Stimulated activated CD4-positive, alpha-beta T cell treated with anti-CD3 and anti-CD28 coated beads, Interleukin-1b, Interleukin-23, amount 100 ng/mL, for 24 hours (primary cell): ENCODE measurements at places on chromosomes 12 and 14.

GRCh38 chr14:37170993-37171392, 1.4 kb downstream of the SLC25A21 start:
- DNase-seq = no peak

GRCh38 chr14:99460793-99461192, 19.9 kb downstream of the SETD3 start:
- DNase-seq = no peak

DNA sequence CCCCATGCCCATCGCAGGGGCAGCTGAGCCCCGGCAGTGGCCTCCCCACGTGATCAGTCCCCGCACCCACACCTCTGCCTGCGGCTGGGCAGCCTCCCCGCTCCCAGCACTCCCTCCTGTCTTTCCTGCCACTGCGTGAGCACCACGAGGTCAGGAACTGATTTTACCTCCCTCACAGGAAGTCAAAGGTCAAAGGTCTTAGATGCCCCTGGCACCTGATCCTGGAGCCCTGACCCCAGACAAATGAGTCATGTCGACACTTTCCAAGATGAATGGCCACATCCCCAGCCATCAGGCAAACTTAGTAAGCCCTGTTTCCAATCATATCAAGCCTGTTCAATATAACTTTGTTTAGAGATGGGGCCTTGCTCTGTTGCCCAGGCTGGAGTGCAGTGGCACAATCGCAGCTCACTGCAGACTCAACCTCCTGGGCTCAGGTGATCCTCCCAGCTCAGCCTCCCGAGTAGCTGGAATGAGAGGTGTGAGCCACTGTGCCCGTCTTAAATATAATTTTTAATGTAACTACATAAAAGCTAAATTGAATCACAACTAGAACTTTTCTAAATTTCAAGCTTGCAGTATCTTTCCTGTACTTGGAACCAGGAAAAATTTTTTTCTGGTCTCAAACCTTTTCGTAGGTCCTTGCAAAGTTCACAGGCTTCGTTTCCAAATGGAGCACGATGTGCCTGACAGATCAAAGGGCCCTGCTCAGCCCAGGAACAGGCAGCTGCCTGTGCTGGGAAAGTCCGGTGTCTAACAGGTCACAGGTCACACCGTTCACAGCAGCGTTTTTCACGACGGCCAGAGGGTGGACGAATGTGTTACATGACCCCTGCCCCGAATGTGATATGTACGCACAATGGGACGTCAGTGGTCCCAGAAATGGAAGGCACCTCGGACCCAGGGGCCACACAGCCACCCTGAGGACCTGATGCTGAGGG, 1.9 kb downstream of the LRCOL1 start:
- no peak for DNase-seq

- no peak for DNase-seq
These were observed 51.6 kb downstream of the DERA start for GRCh38 chr12:15962760-15963159.

- DNase-seq = no peak
These were observed 77.5 kb downstream of the TTC8 start for GRCh38 chr14:88901991-88902390.

DNA sequence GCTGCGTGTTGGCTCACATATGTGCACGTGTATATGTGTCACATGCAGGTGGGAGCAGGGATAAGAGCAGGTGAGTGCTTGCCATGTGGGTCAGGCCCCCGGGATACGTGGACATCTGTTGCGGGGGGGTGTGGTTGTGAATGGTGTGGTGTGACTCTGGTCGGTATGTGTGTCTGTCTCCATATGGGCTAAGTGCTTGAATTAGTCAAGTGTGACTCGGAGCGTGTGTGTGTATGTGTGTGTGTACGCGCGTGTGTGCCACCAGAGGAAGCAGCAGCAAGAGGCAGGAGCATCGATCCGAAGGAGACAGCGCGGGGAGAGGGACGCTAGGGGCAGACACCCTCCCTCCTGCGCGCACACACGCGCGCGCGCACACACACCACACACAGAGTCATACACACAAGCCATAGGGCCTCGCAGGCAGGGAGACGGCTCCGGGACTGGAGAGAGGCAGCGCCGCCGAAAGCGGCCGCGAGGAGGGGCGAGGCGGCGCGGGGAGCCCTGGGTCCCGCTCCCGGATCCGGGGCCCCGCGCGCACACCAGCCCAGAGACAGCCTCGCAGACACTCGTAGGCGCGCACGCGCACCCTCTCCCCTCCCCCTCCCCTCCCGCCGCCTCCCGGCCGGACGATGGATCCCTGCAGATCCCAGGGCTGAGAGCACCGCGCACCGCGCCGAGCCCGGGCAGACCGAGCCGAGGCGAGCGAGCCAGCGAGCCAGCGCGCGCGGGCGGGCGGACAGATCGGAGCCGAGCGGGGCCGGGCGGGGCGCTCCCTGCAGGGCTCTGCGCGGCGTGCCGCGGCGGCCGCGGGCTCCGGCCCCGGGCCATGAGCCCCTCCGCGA, at the start of gene ASIC1:
Gene ASIC1 (plus strand): TSS at position 597 of the 842 bp plus-strand sequence. CDS start 1,171 bp downstream, outside the sequence.
- DNase-seq = peak; percentile 60
